Activated CD8-positive, alpha-beta memory T cell treated with anti-CD3 and anti-CD28 coated beads for 48 hours (primary cell): ENCODE measurements at places on chromosomes 3 and 15.

- DNase-seq, result no peak
These were observed 84.6 kb upstream of the COL6A5 start for GRCh38 chr3:130260918-130261317.

- DNase-seq, result no peak
These were observed 122.0 kb upstream of the BFSP2 start for GRCh38 chr3:133277813-133278212.

- DNase-seq, result no peak
These were observed 22.4 kb upstream of the TGFBR2 start for GRCh38 chr3:30583973-30584372.

GRCh38 chr15:74022706-74023470, 28.4 kb downstream of the PML start:
- no peak for DNase-seq

- DNase-seq, result no peak
These were observed 214.8 kb upstream of the TPRG1 start for GRCh38 chr3:188956839-188957489.

DNA sequence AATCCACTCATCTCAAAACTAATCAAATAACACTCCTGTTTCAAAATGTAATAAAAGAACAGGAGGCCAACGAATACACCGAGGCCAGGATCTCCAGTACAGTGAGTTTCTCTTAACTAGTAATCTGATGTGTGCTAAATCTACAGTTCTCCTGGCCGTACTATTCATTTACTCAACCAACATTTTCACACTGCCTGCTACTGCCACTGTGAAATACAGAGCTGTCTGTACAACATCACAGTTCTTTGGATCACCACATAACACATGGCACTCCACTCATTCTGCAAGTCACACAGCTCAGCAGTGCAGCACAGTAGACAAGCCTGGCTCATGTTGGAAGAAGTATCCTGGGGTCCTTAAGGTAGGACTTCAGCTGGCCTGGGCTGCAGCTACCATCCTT, 21.9 kb downstream of the RIOX2 start:
- no peak for DNase-seq

GRCh38 chr3:132543011-132543739, 53.9 kb upstream of the ACKR4 start:
- DNase-seq, result no peak

DNA sequence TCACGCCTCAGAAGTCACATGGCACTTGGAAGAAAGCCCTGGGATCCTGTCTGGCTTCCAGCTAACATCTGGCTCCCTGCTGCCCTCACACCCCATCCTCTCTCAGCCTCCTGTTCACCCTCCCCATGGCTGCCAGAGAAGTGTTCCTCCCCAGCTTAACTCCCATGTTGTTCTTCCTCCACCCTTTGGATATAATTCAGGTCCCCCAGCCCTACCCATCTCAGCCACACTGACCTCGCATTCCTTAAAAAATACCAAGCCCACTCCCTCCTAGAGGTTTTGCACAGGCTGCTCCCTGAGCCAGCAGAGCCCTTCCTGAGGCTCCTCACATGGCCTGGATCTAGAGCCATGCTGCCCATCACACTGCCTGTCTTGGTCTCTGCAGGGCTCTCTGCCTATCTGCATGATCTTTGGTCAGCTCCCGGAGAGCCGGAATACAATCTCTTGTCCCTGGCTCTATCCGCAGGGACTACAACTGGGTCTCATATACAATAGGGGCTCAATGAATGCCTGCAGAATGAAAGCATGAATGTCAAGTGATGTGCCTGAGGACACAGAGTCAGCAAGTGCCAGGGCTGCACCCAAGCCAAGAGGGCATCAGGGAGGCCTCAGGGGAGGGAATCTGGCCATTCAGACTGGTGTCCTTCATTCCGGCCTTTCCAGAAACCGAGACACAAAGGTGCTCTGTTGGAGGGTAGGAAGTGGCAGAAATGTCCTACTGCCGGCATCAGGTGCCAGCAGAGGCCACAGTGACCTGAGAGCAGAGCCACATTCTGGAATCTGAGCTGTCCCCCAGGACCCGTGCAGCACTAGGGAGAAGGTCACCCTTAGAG, 3.8 kb upstream of the TKT start:
- no peak for DNase-seq

DNA sequence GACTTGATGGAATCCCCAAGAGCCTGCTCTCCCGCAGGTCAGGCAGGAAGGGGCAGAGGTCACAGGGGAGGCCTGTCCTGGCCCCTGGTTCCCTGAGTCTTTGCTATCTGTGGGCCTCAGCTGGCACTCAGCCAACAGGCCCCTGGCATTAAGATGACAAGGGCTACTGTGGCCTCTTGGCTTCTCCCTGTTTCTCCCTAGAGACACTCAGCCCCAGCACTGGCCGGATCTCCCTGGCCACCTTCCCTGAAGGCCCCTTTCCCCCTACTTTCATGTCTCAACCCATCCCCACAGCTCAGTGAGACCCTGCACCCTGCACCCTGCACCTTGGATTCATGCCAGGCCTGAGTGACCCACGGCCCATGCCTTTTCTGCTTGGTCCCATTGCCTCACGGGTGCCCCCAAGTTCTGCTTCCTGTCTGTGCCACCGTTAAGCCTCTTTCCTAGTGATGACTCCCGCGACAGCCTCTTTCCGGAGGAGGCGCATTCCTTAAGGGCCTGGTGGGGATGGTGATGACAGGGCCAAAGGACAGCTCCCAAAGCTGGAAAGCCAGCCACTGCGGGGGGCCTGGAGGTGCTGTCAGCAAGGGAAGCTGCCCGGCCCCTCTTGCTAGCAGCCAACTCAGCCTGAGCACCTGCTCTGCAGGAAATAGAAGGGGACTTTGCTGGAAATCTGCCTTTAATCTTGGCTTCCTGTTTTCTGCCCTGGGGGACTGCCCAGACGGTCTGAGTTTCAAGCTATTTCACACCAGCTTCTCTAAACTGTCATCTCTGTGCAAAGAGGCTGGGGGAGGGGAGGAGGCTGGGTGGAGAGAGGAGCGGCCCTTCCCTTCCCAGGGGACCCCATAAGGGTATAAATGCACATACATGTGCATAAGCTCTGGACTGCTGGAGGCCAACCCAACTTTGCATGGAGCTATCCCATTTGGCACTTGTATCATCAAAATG, 4.8 kb upstream of the CSK start:
- DNase-seq, result no peak

GRCh38 chr3:149895339-149895738, 75.4 kb downstream of the PFN2 start:
- DNase-seq, result no peak

DNA sequence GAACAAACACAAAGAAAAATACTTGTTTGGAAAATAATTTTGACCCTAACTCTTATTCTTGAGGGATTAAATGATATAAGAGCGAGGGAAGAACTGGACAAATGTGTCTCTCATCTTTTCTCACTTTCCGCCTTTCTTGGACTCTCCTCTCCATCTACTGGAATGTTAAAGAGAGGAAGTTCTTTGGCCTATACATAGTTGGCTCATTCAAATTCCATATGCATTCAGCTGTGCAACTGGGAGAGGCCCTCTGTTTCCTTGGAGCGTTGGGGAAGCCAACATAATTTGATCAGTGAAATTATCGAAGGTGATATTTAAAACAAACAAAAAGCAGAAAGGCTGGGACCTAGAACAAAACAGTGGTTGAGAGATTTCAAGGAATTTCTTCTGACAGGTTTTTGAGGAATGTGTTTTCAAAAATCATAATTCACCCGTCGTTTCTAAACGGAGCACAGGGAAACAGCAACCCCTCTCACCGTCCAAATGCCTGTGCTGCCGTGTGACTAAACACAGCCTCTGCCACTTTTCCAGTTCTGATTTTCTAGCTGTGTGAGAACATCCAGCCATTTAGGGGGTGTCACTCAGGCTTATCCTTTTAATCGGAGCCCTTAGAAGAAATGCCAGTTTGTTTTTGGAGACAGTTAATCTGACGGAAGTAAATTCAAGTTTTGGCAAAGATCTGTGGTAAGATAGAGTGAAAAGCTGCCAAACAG, 489.9 kb downstream of the SOX2 start:
- DNase-seq, result no peak

DNA sequence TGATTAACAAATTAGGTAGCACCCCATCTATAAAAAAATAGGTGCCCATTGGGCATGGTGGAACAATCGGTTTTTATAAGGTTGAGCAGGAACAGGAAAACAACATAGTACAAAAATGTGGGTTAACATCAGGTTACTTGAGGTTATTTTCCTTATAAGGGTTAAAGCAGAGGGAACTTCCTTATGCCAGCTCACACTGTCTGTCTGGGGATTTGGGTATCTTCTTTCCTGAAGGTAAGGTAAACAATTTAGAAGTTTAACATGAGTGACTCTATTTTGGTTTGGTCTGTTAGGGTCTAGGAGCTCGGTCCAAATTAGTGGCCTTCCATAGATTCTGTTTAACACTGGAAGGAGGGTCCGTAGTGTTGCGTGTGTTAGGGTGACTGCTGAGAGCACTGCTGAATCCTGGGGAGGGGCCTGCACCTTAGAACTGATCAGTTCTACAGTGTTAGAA, 14.7 kb downstream of the CHD2 start:
- DNase-seq, result no peak

GRCh38 chr15:66270932-66271331, 17.4 kb upstream of the MEGF11 start:
- DNase-seq, result no peak

DNA sequence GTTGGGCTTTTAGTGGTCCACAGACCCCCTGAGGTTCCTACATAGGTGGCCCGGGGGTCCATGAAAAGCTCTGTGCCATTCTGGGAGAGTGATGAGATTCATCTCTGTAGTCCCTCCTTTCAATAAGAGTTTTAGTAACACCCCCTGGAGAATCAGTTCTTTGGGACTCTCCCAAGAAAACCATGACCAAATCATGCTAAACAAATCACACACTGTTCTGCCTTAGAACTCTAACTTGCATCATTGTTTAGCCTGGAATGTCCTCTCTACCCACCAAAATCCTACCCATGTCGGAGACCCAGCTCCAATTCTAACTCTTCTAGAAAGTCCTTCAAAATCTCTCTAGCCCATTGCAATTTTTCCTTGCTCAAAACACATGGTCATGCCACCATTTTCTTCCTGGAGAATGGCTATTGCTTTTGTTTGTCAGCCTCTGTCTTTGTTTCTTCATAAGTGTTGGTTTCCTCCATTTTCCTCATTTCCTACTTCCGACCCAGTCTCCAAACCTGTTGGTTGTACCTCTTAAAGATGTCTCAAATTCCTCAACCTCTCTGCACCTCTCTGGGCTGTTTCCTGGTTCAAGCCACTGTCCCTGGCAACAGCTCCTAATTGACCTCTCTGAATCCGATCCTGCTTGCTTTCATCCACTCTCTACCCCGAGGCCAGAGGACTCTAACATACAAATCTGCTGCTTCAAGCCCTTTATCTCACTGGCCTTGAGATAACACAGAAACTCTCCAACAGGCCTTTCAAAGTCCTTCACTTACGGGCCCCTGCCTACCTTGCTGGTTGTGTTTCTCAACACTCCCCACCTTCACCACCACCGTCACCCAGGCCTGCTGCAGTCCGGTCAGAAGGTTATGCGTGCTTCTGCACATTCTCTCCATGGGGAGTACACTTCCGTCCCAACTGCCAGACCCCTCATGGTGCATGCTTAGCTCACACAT, 23.7 kb downstream of the CYP19A1 start:
- DNase-seq, result no peak

DNA sequence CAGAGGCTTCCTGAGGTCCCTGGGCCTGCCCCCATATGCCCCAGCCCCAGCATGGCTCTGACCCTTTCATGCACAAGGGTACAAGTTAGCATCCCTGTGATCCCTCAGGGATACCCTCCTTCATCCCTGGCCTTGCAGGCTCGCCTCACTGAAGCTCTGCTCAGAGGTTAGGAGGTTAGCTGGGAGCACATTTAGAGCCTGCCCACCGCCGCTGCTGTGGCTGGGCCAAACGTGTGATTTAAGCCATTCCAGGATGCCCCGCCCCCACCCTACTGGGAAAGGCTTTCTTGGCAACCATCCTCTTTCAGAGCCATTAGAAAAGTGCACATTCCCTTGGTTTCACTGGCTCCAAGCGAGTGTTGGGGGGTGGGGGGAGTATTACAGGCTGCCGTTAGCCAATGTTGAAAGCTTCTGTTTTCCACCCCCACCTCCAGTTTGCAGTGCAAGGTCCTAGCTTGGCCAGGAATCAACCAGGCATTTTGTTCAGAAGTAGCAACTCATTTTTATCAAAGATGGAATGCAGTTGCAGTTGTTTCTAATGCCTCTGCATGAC, 6.3 kb upstream of the HES1 start:
- DNase-seq, result no peak

GRCh38 chr15:94164971-94165370, 66.4 kb upstream of the MCTP2 start:
- DNase-seq, result no peak

DNA sequence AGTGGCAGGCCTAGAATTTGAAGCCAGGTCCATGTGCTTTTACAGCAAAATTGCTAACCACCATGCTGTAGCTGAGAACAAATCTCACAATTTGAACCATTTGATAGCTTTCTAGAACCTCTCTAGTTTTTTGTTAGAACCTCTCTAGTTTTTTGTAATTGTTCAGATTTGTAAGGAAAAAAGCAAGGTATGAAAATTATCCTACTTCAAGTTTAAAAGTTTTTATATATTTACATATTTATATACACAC, 9.8 kb downstream of the GXYLT2 start:
- no peak for DNase-seq

GRCh38 chr3:185067173-185067572, 85.7 kb downstream of the C3orf70 start:
- DNase-seq, result no peak

DNA sequence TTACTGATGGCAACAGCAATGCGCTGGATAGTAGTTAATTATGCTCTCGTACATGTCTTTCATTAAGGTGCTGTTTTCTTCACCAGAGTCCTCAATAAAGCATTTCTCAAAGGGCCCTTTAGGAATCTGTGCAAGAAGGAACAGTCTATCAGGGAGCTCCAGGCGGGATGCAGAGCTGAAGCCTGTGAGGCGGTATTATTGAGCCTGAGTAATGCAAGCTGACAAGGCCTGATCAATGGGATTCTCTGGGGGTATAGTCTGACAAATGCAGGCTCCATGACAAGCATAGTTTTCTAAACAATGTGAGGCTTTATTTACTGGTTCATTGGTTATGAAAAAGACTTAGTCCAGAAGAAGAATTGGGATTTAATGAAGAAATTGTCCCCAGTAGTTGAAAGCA, 530.9 kb upstream of the CBLB start:
- DNase-seq, result no peak

GRCh38 chr3:37702478-37703154, 159.1 kb upstream of the CTDSPL start:
- no peak for DNase-seq
